NCI-H1092 (cell line): ENCODE measurements at places on chromosomes 1 and 21.

DNA sequence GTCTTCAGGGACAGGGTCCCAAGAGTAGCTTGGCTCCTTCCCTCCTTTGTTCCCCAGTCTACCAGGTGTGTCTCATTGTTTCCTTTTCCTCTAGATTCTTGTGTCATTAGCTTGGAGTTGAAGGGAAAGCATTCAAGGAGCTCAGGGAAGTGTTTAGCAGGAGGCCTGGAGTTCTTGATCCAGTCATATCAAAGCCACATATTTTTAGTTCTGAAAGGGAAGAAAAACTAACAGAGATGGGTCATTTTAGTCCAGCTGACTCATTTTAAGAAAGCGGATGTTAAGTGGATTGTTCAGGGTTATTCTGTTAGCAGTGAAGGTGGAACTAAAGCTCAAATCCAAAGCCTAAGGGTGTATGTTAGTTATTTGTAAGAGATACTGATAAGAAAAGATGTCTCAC is 721 bp downstream of the C1orf54 start:
- DNase-seq, result no peak

DNA sequence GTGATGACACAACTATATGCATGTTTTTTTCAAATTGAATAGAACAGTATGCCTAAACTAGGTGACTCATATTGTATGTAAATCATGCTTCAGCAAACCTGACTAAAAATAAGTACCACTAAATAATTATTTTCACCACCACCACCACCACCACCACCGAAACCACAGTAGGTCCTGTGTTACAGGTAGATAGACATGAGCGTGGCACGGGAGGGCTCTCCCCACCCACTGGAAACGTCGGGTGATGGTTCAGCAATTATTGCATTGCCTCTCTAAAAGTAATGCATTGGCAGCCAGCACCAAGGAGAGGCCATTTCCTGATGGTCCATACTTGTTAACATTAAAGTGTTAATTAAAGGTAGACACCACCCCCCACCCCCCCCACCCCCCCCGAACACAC is 297.0 kb upstream of the NCAM2 start:
- DNase-seq, result no peak

DNA sequence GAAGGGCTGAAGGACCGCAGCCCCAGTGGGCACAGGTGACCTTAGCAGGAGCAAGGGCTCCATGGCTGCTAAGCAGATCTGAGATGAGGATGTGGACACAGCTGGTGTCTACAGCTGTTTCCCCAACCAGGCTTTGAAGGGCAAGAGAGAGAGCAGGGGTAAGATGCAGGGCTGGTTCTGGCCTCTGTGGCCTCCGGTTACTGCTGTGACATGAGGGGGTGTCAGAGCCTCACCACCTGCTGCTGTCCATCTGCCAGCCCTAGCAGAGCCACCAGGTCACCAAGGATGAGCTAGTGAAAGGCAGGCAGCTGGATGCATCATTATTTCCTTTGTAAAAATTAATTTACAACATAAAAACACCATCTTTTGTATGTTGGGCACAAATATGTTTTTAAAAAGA is 33.4 kb downstream of the OBSCN start:
- DNase-seq, result no peak

- DNase-seq, result no peak
Observed at GRCh38 chr1:67844988-67845387, 11.7 kb upstream of the GNG12 start.

- DNase-seq, result no peak
Observed at GRCh38 chr1:165824269-165824643, 3.2 kb upstream of the UCK2 start.

DNA sequence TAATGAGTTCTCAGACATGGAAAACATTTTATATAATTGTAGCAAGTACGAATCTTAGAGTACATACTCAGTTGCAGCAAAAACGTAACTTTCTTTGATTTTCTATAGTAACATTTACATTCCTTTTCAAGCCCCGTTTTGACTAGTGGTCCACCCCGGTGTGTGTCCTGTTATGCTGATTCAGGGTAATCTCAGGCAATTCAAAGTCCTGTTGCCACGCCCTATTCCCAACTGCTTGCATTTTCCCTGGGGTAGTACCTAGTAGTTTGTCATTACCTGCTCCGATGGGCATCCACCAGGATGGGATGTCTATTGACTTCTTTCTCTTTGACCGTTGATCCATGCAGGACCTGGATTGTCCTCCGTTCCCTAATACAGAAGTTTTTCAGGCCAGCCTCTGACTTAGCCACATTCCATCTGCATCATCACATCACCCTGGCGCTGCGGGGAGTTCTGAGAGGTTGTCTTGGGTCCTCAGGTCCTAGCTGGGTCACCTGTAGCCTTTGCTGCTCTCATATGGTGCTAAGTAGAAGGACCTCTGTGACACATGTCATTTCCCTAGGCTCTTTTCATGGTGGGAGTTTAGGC is 15.0 kb upstream of the FCAMR start:
- DNase-seq, result no peak

DNA sequence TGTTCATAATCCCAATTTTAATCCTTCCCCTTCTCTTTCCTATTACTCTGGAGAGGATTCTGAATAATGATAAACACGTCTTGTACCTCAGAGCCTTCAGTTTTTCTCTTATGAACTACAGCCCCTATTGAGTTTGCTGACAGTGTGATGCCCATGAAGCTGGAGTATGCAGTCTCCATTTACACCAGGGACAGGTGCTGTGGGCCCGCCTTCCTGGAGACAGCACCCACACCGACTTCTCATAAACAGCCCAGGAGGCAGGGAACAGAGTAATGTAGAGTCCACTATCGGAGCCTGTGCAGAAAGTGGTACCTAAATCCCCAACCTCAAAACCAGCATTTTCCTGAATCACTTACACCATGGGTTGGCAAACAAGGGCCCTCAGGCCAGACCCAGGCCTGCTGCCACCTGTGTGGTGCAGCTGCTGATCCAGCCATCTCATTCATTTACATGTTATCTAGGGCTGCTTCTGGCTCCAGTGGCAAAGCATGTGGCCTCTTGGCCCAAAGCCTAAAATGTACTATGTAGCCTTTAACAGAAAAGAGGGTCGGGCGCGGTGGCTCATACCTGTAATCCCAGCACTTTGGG is 95.1 kb upstream of the KRTAP19-8 start:
- no peak for DNase-seq

- DNase-seq, result no peak
Observed at GRCh38 chr1:162573136-162573535, 11.6 kb downstream of the UAP1 start.

GRCh38 chr1:19441048-19441780 is 44.1 kb downstream of the CAPZB start:
- no peak for DNase-seq

DNA sequence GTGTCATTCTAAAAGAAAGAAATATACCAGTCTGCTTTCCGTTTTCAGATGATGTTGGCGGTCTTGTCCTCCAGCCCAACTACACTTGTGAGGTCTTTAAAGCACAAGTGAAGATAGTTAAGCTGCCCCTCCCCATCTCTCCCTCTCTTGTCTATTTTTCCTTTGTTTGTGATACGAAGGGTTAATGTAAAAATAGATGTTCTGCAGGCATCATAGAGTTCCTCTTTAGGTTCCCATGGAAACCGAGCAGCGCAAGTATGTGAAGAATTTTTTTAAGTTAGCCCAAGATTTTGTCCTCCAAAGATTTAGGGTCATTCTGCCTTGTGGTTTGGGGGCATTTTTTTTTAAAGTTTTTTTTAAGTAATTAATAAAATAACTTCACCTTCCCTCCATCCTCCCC is 232.4 kb upstream of the AJAP1 start:
- no peak for DNase-seq

- no peak for DNase-seq
Observed at GRCh38 chr21:21406921-21407320, 408.7 kb downstream of the NCAM2 start.

DNA sequence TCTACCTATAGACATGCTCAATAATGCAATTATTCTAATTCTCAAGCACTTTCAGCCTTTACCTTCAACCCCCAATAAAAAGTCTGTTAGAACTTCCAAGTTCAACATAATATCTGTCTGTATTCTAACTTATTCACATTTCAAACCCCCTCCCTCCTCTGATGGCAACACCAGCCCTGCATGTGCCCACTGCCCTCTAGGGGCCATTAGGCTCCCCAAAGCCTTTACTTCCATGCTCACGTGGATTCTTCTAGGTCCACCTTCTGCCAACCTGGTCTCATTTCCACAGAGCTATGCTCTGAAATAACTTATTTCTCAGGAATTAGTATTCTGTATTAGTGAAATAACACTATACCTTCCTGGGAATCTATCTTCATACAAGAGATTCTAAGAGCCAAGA is 22.2 kb upstream of the KPRP start:
- no peak for DNase-seq

GRCh38 chr1:224767676-224768075 is 151.6 kb downstream of the CNIH3 start:
- no peak for DNase-seq

GRCh38 chr1:186575348-186575747 is 104.9 kb downstream of the PTGS2 start:
- no peak for DNase-seq

GRCh38 chr1:207243442-207244408 is 77.8 kb upstream of the CD55 start:
- no peak for DNase-seq

DNA sequence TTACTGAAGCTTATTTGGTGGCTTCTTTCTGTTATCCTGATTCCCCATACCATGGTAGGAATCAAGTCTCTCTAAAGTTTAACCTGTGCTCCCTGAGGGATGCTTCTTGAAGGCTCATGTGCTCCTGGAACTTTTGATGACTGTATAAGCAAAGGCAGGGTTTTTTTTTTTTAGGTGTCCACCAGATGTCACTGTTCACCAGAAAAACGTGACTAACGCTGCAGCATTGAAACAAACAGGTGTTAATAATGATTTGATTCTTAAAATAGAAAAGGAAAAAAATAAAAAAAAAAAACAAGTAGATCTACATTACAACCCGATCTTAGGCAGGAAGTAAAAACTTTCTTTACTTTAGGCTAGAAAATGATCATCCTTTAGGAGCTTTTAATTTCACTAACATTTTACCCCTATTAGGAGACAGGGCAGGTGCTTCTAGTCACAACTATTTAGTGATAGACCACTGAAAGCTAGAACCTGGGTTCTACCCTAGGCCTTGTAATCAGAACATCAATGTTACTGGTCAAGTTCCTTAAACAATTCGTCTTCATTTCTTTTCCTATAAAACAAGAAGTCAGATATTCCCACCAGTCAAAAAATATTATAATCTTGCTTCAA is 223.0 kb downstream of the PLA2G4A start:
- peak; percentile 18 for DNase-seq

- no peak for DNase-seq
Observed at GRCh38 chr1:3121401-3122210, 52.6 kb downstream of the PRDM16 start.

GRCh38 chr1:30130099-30130498 is 593.3 kb downstream of the MATN1 start:
- no peak for DNase-seq

DNA sequence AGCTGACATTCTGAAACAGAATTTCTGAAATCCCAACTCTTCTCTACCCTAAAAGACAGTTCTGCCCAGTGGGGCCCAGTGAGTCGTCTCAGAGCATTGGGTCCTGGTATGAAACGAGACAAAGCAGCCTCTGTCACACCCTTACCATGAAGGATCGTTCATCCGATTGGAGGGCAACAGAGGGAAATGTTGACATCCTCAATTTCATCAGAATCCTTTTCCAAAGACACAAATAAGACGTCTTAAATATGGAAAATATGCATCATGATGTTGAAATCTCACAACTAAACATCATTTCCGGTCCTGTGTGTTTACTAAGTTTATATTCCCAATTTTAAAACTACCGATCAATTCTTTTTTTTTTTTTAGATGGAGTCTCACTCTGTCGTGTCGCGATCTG is 112.1 kb upstream of the SLC45A1 start:
- DNase-seq, result no peak

- DNase-seq, result no peak
Observed at GRCh38 chr1:56566061-56566744, 13.2 kb downstream of the PLPP3 start.

DNA sequence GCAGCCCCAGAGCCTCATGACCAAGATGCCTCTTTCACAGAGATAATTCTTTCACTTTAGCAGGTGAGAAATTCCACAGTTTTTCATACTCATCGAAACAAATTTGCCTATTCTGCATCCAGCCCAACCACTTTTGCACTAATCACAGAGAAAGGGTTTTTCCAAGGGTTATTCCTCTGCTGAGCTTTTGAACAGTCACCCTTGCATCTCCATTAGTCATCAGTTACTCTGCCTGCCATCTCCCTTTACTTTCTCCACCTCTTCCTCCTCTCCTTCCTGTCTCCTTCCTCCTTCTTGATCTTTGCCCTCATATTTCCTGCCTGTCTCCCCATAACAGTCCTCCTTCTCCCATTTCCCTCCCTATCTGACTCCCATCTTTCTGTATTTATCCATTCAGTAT is 43.9 kb downstream of the FH start:
- DNase-seq, result no peak

GRCh38 chr1:180937012-180937372 is 24.3 kb downstream of the KIAA1614 start:
- no peak for DNase-seq

DNA sequence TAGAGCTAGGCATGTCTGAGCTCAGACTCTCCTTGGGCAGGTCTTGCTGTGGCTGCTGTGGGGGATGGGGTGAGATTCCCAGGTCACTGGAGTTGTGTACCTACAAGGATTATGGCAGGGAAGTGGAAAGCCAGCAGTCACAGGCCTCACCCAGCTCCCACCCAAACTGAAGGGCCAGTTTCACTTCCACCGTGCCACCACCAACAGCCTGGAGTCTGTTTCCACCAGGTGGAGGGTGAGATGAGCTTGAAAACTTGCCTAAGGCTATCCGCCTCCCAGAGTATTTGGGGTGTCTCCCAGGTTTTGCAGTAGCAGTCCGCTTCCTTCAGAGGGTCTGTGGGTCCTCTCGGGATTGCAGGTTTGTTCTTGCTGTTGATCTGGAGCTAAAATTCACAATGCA is 327.7 kb downstream of the PTPRC start:
- no peak for DNase-seq

DNA sequence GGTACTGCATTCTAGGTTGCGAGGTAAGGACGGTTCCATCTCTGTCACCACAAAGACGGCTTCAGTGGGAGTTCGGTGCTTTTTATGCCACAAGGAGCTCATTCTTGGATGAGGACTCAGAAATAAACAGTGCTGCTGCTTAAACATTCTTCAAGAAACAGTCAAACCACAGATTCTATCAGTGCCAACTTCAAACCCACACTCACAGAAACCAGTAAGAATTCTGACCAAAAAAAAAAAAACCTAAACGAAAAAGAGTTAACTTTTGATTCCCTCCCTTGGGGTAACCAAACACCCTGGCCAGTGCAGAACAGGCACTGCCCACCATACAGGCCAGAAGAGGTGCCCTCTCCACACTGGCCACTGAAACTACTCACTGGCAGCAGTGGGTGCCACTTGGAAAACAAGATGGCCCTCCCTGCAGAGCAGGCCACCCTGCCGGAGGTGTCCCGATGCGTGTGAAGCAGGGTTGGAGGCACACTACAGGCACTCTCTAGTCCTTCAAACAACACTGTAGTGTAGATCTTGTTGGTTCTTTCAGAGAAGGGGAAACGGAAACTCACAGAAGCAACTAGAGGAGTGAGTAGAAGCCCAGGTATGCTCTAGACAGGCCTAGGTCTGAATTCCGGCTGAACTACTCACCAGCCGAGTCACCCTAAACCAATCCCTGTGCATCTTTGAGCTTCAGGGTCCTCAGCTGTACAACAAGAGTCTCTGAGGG is 87.3 kb upstream of the TLR5 start:
- DNase-seq, result no peak
